ENCODE measurements at places on chromosomes 1 and 21.

GRCh38 chr1:31714442-31715086 lies 10.7 kb upstream of the COL16A1 start:
- DNase-seq: no peak

- no peak for DNase-seq
These were observed 6.1 kb upstream of the LHX8 start for GRCh38 chr1:75127916-75128717.

GRCh38 chr1:34029515-34029914 lies 135.5 kb downstream of the CSMD2 start:
- no peak for DNase-seq

DNA sequence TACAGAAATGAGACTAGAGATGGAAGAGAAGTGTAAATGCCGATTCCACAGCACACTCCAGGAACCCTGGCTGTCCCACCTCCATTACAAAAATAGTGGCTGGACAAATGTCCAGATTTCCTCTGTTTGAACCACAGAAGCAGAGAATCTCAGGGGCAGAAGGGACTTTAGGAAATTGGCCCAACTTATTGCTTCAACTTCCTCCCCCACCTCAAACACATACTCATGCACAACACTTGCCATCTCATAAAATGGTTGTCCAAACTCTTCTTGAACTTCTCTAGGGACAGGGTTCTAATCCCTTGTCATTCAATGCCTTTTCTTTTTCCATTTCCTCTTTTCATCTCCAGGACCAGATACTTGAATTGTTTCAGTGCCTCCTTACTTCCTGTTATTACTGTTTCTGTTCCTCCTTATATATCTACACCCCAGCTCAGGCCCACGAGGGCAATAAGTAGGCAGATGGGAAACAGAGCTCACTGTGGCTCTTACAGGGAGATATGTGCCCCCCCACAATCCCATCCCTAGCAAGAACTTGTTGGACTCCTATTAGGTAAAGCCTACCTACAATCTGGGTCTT lies 8.5 kb upstream of the B4GALT3 start:
- no peak for DNase-seq
